Smooth muscle cell of bladder (primary cell): ENCODE measurements at places on chromosomes 5 and 9. TPM values are rescaled to one million over a fixed set of nuclear protein-coding genes. Genes with fewer than 3 reads are reported as not detected.

PCDHGA6 gene
- total RNA-seq: 3.0 and 3.2 TPM in 2 replicates

MAMDC4 gene
- 0.85 and 2.2 TPM in 2 replicates for total RNA-seq

IFNA21 gene
- not detected in 2 replicates for total RNA-seq

GPRIN1 gene
- total RNA-seq: 1.1 and 1.3 TPM in 2 replicates

CDH12 gene
- total RNA-seq: not detected in 2 replicates
